ENCODE measurements at places on chromosomes 7 and 10.

GRCh38 chr7:151014950-151015349, 9.3 kb downstream of the ATG9B start:
- no peak for DNase-seq

- no peak for DNase-seq
These were observed 56.6 kb downstream of the TASOR2 start for GRCh38 chr10:5741276-5741675.

DNA sequence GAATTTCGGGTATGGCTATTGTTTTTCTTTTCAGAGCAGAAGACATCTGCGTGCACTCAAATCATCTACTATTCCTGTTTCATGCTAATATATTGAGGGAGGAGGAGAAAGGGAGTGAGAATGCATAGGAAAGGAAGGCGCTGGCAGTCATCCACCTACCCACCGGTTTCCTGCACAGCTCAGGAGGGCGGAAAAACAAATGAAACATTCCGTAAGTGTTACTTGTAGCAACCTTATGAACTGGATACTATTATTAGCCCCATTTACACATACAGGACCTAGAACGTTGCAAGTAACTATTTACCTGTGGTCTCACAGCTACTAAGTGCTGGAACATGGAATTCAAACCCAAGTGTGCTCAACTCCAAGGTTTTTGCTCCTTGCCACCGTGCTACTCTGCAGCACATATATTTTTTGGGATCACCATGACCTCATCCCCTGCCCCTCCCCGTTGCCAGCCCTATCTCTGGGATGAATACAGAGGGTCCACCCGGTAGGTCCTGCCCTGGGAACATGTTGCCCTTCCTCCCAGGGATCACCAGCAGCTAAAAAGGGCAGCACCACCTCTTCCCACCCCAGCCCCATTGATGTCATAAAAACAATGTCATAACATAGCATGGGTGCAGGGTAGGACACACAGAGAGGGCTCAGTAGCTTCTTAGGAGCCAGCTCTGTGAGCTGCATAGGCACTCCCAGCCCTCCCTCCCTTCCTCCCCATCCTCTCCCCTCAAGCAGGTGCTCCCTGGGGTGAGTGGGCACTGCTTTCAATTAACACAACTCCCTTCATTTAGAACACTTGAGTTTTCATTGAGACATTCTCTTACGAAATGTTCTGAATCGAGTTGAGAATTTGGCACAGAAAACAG, 16.9 kb downstream of the GFRA1 start:
- DNase-seq, result no peak

DNA sequence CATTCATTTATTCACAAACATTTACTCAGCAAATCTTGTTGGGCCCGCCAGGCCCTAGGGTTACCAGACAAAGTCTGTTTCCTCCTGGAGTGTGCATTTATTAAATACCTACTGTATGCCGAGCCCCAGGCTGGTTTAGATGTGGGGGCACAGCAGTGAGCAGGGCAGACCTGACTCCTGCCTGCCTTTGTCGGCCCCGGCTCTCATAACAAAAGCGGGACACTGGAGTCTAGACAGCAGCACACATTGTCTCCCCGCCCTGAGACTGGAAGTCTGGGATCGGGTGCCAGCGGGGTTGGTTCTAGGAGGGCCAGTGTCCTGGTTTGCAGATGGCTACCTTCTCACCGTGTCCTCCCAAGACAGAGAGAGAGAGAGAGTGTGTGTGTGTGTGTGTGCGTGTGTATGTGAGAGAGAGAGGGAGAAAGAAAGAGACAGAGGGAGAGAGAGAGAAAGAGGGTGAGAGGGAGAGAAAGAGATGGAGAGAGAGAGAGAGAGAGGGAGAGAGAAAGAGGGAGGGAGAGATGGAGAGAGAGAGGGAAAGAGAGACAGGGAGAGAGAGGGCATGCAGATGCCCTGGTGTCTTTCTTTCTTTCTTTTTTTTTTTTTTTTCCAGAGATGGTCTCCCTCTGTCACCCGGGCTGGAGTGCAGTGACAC, 25.9 kb downstream of the ELFN1 start:
- no peak for DNase-seq

DNA sequence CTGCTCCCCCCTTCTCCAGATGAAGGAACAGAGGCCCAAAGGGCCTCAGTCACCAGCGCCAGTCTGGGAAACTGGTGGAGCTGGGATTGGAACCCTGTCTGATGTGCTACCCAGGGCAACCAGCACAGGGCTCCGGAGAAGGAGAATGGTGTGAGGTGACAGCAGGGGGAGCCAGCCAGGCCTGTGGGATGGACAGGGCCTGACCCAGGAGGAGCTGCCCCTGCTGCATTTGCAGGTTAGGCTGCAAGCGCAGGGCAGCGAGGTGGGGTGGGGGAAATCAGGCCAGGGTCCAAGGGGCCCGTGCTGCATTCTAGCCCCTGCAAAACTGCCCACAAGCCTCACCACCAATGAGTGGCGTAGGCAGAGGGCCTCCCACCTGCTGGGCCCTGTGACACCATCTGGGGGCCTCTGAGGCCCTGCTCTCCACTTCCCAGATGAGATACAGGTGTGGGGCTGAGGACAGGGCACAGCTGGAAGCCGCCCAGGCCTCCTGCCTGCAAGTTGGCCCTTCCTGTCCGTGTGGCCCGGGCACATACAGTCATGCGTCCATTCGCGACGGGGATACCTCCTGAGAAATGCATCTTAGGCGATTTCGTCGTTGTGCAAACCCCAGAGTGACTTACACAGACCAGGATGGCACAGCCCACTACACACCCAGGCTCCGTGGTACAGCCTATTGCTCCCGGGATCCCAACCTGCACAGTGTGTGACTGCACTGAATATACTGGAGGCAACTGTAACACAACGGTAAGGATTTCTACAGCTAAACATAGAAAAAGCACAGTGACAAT, 45.3 kb downstream of the RASGEF1A start:
- DNase-seq, result no peak

DNA sequence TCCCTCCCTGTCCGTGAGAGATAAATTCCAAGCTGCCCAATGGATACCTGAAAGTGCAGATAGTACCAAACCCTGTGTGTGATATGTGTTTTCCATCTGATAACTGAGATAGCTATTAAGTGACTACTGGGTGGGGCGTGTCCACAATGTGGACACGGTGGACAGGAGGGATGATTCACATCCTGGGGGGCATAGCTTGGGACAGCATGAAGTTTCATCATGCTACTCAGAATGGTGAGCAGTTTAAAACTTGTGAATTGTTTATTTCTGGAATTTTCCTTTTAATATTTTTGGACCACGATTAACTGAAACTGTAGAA, 158.6 kb downstream of the CREB5 start:
- no peak for DNase-seq

GRCh38 chr7:132713893-132714292, 137.6 kb upstream of the PLXNA4 start:
- DNase-seq, result no peak

- no peak for DNase-seq
These were observed 71.8 kb downstream of the ZNF438 start for GRCh38 chr10:30959836-30960210.

DNA sequence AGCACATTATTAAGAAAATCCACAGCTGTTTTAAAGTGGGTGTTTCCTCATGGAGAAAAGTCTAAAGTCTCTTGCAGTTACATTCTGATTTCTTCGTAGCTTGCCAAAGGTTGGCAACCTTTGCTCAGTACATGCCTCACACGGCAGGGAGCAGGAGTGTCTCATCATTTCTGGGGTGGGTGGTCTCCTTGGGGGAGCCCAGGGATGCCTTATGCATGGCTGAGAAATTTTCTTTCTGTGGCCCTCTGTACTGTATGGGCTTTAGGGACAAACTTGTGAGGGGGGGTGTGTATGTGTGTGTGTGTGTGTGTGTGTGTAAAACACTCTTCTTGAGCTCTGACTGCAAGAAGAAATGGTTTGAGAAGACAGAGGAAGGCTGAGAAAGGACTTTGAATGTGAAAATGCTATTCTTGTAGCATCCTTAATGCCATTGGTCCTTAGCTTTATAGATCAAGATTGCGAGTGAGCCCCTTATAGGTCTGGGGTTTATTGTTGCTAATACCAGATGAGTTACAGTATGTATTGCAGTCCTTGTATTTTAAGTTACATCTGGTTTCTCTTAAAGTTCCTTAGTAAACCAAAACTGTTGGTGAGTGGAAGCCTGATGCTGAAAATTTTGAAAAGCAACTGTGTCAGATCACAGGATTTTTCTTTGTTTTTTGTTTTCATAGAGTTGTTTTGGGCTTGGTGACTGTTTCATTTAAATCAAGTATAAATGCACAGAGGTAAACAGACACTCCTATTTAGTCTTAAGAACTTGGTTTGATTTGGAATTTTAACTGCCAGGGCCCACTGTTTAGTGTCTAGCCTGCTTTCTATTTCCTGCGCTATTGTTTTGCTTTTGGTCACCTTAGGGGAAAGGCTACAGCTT, 242.0 kb downstream of the BICC1 start:
- no peak for DNase-seq

GRCh38 chr7:130009848-130010688, 41.1 kb downstream of the ZC3HC1 start:
- peak; percentile 62 for DNase-seq

GRCh38 chr10:58104351-58104751, 163.3 kb downstream of the IPMK start:
- no peak for DNase-seq

DNA sequence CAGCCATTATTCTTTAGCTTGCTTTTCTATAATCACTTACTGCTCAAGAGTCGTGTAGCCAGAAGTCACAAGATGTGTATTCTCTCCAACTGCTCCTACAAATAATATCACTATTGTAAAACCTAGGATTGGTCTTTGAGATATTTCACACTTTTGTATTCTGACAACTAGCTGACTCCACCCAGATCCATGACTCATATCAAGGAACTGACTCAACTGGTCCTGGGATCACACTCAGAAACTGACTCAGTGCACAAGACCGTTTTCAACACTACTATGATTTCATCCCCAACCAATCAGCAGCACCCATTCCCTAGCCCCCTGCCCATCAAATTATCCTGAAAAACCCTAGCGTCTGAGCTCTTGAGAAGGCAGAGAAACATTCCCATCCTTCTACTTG, 56.5 kb upstream of the ORC5 start:
- no peak for DNase-seq

- DNase-seq, result no peak
These were observed 41.3 kb downstream of the CALD1 start for GRCh38 chr7:134820778-134821177.

GRCh38 chr10:4050061-4050460, 265.1 kb upstream of the KLF6 start:
- DNase-seq, result no peak

GRCh38 chr7:107998660-107999480, 4.1 kb downstream of the LAMB1 start:
- DNase-seq, result no peak

- DNase-seq, result no peak
These were observed 98.3 kb upstream of the TCF7L2 start for GRCh38 chr10:112851588-112852211.

DNA sequence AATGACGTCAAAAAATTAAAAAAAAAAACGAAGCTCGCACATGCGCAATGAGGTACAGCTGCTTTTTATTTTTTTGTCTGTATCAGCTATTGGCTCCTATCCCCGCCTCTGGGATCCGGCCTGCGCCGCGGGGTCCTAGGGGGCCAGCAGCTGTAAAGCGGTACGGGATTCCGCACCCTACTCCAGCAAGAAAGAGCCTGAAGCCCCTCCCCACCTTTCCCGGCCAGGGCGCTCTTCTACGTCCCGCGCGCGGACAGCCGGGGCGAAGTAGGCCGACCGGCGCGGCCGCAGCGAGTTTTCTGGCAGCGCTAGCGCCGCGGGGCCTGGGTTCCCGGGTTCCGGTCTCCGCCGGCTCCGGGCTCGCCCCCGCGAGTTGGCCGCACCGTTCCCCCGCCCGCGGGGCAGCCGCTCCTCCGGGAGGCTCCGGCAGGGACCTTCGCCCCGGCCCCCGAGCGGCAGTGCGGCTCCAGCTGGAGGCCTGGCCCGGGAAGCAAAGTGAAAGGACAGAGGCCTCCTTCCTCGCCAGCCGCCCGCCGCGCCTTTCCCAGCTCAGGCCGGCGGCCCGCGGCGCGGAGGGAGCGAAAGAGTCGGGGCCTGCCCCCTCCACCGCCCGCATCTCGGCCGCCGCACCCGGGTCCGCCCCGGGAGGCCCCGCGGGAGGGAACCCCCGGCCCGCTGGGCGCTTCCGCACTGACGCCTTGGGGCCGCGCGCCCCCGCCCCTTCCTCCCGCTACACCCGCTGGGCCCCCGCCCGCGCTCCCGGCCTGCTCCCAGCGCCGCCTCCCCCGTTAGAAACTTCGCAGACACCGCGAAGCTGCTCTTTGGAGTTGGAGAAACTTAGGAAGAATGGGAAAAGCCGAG, 4.7 kb upstream of the SPAG6 start:
- peak; percentile 82 for DNase-seq

- no peak for DNase-seq
These were observed 18.9 kb downstream of the UPP1 start for GRCh38 chr7:48107926-48108472.

- no peak for DNase-seq
These were observed 178.6 kb downstream of the CDK14 start for GRCh38 chr7:90774706-90775105.

DNA sequence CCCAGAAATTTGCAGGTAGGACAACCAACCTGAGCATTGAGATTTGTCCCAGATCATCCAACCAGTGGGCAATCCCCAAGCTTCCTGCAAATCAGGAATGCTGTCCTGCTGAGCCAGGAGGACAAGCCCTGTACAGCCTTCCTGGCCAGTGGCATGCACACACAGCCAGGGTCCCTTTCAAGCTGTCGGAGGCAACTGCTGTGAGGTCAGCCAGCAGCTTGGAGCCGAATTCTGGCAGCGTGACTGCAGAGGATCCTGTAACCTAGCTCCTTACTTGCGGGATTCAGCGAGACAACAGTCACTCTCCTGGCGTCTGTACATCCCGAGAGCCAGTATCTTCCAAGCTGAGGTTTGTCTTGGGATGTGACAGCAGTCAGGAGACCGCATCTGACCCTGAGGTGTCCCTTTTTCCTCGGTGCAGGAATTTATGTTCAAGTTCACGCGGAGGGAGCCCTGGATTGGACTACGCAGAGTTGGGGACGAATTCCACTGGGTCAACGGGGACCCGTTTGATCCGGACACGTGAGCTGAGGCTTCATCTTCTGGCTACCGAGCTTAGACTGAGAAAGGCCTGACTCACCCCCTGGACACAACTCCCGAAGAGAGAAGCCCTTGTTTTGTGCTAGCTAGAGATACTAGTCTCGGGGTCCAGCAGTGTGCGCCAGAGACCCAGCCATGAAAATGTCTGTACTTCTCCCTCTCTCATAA, 18.3 kb downstream of the CLEC2L start:
- DNase-seq, result no peak

GRCh38 chr7:138223402-138223879, 147.2 kb downstream of the AKR1D1 start:
- DNase-seq, result no peak

GRCh38 chr10:71394926-71395562, 1.7 kb upstream of the CDH23 start:
- no peak for DNase-seq

DNA sequence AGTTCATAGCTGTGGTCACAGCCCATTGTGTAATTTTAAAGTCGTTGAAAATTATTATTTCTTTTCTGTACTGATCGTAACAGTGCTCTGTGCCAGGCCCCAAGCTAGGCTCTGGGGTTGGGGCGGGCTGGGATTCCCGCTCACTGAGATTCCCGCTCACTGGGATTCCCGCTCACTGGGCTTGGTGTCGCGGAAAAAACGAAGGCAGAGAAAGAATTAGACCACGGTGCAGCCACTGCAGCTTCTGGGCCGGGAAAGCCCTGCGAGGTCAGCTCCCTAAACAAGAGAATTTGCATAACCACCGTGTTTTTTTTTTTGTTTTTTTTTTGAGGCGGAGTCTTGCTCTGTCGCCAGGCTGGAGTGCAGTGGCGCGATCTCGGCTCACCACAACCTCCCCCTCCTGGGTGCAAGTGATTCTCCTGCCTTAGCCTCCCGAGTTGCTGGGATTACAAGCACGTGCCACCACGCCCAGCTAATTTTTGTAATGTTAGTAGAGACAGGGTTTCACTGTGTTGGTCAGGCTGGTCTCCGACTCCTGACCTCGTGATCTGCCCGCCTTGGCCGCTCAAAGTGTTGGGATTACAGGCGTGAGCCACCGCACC, 31.2 kb downstream of the FOXK1 start:
- peak; percentile 66 for DNase-seq

All from GM06990 (cell line).